ENCODE measurements at places on chromosomes 11 and 22.

DNA sequence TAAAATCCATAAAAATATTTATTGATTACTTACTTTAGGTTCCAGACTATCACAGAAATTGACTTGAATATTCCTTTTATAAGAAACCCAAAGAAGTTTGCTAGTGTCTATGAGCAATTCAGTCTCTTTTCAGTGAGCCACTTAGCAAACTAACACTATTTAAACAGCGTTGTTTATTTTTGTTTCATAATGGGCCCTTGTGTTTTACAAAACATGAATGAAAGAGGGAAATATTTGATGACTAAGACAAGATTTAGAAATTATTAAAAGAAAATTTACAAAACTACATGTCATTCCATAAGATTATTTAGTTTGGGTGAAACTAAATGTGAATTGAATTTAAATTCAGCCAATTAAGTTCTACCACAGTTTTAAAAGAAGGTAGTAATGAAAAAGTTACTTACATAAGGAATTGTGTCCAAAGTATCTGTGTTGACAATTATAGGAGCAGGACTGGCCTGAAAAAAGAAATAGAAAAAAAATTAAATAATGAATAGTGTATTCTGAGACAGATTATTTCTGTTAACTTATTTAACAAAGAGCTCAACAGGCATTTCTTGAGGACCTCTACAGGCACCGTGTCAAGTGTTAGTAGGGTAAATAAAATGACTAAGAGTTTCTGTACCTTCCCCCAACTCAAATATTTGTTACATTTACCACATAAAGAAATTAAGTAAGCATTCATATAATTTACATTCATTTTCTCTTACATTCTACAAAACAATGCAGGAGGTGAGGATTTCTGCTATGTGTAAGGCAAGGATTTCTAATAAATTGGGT, 964.9 kb upstream of the CCDC90B start:
- DNase-seq, result peak; percentile 42

DNA sequence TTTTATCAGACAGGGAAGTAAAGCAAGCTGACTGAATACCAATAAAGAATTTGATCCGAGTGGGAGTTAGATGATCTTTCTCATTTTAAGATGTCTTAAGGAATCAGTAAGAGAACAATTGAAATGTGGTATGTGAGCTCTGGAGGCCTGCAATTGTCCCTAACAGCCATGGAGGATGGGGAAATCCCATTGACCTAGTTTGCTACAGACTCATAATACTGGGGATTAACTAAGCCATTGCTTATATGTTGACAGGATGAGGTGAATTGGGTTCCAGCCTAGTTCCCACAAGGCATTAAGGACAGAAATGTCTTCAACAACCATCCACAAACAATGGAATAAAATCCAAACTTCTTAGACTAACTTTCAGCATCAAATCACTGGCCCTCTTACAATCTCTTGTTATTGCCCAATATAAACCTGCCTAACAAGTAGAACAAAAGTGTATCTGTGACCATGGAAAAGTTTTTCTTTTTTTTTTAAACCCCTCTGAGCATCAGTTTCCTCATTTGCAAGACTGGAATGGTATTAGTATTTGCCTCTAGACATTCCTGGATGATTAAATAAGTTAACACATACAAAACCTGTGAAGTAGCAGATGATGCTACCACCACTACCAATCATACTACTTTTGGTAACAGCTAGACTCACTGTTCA, 773.2 kb downstream of the DLG2 start:
- peak; percentile 82 for DNase-seq

DNA sequence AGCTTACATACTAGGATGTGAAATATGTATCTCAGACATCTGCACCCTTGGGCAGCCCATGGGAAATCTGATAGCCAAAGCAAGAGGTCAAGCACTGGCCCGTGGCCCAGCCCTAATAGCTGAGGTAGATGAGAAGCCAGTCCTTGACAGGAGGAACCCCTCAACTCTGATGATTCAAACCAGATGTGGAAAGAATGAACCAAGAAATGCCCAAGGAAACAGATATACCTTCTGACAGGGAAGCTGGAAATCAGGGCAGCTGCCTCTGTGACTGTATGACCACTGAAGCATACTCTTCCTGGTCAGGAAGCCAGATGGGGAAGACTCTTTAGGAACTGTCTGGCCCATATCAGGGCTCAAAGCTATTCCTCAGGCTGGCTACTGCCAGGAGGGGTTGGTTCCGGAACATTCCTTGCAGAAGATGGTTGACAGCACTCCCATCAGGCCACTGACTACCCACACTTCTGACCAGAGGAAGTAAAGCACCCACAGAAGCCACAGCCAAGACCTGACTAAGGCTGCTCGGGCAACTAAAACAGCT, 124.2 kb downstream of the SWAP70 start:
- no peak for DNase-seq

- DNase-seq, result no peak
Measured at GRCh38 chr11:60242740-60243239, at the start of gene MS4A4E. MS4A4E (minus strand) TSS chr11:60243137; CDS start chr11:60230055, 13,082 bp downstream.

DNA sequence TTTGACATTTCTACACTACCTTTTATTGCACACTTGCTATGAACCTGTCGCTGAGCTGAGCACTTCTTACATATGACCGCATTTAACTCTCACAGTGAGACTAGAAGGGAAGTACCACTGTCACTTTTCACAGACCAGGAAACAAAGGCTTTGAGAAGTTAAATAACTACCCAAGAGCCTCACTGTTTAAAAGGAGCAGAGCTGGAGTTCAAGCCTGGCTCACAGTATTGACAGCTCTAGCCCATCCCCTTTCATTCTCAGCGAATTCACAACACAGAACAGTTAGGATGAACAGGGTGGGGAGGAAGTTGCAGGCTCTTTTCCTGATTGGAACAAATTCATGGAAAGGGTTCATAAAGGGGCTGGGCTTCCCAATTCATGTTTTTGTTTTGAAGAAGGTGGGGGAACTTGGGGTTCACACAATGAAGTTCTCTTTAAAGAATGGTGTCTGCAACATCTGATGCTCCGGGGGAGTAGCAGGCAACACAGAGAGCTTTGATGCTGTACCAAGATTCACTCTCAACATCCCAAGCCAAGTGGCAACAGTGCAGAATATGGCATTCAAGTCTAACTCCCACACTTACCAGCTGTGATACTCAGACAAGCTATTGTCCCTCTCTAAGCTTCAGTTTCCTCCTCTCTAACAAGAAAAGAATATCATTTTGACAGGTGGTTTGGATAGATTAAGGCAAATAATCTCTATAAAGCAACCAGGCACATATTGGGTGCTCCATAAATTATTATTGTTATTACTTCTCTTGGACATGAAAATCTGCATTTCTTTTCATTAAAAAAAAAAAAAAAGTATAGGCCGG, 17.2 kb downstream of the SCGB1A1 start:
- no peak for DNase-seq

GRCh38 chr11:10477690-10478046, 22.6 kb downstream of the AMPD3 start:
- DNase-seq, result no peak

DNA sequence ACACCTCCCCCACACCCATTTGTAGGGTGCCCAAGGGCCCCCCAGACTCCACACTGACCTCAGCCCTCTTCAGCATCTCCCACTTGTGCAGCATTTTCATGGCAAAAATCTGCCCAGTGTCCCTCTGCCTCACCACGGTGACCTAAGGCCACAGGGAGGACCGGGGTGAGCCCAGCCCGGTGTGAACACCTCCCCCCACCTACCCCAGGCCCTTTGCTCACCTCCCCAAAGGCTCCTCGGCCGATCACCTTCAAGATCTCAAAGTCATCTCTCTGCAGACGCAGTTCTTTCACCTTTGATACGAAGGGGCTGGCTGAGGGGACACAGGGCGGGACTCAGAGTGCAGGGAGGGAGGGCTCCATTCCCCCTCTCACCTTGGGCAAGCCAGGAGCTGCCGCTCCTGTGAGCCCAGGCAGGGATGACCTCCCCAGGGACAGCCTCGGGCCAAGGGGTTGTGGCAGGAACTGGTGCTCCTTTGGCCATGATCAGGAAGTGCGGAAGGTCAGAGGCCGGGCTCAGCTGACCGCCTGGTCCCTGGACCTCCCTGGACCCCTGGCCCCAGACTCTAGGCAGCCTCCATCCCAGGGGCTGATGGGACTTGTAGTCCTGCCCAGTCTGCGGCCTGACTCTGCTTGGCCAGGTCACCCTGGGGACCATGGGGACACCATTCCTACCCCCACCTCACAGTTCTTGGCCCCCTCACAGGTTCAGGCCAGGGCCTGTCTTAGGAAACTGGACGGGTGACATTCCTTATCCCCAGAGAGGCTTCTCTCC, 2.7 kb downstream of the CDC42BPG start:
- peak; percentile 29 for DNase-seq

DNA sequence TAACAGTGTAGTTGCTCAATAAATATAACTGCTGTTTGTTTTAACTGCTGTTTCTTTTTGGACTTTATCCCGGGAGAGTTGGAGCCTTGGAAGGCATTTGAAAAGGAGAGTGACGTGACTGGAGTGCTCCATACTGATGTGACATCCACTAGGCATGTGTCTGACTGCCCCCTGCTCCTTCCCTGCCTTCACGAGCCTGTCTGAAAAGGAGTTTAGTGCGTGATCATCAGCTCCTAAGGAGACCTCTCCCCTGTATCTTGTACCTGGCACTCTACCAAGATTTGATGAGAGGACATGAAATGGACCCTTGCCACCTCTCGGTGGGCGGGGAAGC, 22.9 kb downstream of the ZBTB16 start:
- DNase-seq, result no peak

GRCh38 chr11:133661846-133662245, 129.5 kb upstream of the OPCML start:
- DNase-seq, result no peak

DNA sequence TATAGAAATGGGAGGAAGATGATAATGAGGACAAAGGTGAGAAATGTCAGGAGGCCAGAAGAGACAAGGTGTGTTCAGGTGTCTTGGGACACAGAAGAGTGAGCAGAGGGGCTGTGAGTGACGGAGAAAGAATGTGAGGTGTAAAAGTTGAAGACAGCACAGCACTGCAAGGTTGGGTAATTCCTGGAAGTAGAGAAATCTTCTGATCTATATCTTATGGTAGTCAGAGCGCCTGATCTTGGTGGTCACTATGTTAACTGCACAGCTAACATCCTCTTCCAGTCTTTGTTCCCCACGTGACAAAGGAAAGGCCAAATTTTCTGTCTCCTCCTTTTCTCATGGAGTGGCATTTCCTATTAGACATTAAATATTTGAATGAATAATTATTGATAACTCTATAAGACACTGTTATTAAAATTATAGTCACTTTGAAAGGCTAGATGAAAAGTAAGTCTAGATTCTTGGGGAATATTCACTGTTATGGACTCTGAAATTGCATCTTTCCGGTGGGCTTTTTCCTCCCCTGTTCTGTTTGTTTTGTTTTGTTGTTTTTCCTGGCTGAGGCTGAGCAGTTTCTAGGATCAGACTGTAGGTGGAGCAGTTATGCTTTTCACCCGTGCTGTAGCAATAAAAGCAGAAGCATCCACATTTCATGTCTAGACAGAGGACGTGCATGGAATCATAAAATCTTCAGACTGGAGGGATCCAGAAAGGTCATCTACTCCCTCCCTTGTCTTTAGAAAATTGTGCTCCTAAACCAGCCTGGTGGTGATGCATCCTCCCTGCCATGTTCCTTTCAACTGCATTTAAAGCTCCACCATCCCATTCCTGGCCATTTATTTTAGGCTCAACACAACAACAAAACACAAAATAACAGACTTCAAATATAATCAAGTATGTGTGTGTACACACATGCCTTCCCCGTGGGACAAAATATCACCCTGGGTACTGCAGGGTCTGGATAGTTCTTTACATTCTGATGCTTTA, 26.6 kb downstream of the SC5D start:
- DNase-seq, result peak; percentile 48

- no peak for DNase-seq
Measured at GRCh38 chr11:130183878-130184610, 24.5 kb downstream of the ST14 start.

DNA sequence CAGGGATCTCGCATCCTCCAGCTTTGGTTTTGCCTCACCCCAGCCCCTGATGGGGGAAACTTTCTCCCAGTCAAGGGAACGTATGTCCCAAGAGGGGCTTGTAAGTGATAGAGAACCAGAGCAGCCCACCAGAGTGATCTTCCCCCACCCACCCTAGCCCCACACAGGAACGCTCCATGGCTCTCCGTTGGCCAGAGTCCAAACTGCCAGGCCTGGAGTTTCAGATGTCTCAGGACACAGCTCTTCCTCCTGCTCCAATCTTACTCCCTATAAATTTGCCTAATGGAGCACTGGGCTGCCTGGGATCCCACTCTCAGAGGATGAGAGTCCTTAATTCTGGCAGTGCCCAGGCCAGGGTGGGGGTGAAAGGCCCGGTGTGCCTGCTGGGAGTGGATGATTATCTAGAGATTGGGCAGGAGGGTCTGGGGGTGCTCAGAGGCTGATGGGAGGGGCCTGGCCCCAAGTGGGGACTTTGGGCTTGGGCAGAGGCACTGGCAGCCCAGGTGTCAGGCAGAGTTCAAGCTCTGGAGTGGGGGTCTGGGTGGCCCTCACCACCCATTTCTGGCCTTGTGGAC, 79.9 kb downstream of the WNT7B start:
- DNase-seq, result no peak

- no peak for DNase-seq
Measured at GRCh38 chr22:29157759-29158535, 47.7 kb upstream of the EMID1 start.

DNA sequence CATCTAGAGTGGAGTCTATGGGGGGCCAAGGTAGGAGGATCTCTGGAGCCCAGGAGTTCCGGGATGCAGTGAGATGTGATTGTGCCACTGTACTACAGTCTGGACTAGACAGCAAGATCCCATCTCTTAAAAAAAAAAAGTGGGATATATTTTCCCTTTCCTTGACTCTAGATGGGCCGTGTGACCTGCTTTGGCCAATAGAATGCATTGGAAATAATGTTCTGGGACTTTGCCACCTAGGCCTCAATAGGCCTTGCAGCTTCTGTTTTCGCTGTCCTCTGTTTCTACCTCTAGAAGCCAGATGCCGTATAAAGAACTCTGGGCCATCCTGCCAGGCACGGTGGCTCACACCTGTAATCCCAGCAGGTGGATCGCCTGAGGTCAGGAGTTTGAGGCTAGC, 3.6 kb downstream of the C11orf86 start:
- no peak for DNase-seq

DNA sequence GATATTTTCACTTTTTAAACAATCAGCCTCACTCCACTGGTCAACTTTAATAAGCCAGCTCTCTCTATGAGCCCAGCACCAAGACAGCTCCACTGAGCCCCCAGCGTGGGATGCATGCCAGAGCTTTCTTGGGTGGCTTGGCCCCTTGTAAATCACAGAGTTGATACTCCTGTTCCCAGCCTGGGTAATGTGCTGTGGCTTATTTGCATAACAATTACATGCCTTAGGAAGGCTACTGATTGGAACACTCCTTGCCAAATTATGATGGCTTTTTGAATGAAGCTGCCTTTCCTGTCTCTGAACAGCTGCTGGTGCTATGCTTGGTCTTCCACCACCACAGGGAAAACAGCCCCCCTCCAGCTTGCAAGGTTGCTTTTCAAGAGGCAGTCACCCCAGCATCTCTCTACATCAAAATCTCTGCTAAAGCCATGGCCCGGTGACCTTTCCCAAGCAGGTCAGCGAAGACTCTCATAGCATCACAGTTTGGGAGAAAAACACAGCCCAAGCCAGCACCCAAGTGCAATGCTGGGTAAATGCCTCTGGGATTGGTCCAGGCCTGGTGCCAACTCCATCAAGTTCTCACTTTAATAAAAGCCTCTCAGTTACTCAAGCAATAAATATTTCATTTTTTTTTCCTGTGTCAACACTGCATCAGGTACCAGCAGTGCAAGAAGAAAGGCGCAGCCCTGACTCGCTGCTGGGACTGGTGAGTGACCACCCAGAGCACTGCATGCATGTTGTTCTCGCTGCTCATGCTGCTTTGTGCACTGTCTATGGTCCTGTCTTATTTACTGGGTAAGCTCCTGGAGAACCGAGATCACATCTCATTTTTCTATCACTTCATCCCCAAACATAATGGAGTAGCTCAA, 549.3 kb downstream of the OPCML start:
- no peak for DNase-seq

GRCh38 chr11:46402957-46403902, 11.7 kb upstream of the CHRM4 start:
- no peak for DNase-seq
